ENCODE measurements at places on chromosomes 2 and 18.
A peak's percentile ranks its signal among the peaks of the same experiment; 100 is the strongest.

GRCh38 chr18:54867131-54867530 is 38.9 kb downstream of the RAB27B start:
- DNase-seq, result no peak

DNA sequence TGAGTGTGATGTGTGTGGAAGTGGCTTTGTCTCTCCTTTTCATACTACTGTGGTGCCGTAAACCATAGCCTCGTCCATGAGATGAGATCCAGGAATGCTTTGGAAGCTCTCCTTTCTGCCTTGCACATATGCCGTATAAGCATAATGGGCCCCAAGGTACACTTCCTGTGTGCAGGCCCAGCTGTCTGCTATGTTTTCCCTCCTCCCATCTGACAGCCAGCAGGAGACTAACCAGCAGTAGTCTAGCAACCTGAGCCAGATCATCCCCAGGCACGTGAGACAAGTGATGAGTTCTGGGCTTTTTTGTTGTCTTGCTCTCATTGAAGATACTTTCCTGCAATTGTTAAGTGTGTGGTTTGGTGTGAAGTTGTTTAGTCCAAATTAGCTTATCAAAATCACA is 555.5 kb upstream of the LRRTM4 start:
- DNase-seq, result no peak

GRCh38 chr2:225328192-225328591 is 71.3 kb upstream of the NYAP2 start:
- DNase-seq, result peak; percentile 57

DNA sequence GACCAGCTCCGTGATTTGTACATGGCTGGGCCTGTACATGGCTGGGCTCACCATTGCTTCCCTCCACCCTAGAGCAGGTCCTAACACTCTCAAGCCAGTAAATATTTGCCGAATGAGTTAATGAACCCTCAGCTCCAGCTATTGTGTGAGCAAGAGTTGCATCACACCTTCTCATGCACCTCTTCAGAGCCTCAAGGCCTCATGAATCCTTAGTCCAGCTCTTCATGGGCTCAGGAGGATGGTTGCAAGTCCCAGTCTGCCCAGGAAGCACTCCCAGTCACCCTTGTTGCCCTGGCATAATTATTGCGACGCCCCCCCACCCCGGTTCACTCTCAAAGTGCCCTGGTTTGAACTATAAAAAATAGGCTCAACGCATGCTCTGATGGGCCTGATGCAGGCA is 30.1 kb upstream of the GNAL start:
- no peak for DNase-seq
